ENCODE measurements at places on chromosomes 4 and X.

DNA sequence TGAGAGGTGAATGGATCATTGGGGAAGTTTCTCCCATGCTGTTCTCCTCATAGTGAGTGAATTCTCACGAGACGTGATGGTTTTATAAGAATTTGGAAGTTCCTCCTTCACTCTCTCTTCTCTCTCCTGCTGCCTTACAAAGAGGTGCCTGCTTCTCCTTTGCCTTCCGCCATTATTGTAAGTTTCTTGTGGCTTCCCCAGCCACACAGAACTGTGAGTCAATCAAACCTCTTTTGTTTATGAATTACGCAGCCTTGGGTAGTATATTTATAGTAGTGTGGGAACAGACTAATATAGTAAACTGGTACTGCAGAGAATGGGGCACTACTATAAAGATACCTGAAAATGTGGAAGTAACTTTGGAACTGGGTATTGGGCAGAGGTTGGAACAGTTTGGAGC is 7.8 kb upstream of the CTAG2 start:
- DNase-seq: no peak

DNA sequence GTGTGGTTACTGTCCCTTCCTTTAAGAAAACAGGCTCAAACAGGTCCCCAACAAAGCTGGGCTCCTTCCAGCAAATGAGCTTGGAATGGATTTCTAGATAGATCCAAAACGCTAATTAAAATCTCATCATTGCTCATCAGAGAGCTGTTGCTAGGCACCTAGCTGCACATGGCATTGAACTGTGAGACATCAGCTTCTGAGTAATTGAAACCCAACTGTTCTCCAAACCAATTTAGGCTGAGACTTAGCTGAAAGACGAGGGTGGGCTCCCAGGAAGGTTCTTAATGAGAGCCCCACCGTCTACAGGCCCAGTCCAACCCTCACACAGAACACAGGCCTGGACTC is 59.1 kb downstream of the FAM184B start:
- no peak for DNase-seq

- no peak for DNase-seq
These were observed at the start of gene BEX3 for GRCh38 chrX:103376118-103376978. Gene BEX3 (plus strand): TSS chrX:103376538. CDS start chrX:103377522, 984 bp downstream.

GRCh38 chr4:15428611-15429010 is 778 bp downstream of the C1QTNF7 start:
- no peak for DNase-seq

GRCh38 chr4:56879996-56880395 is 27.7 kb upstream of the REST start:
- DNase-seq: no peak

Data from non-pigmented ciliary epithelial cell (primary cell).